ENCODE measurements at places on chromosomes 3 and 15. TPM values are rescaled to one million over a fixed set of nuclear protein-coding genes. Genes with fewer than 3 reads are reported as not detected.

Gene VGLL3
- total RNA-seq, result 0.01 TPM

Gene KCNMB3
- 2.4 TPM for total RNA-seq

Gene LRRC31
- not detected for total RNA-seq

Gene PLA2G4E
- not detected for total RNA-seq

Gene TRIM42
- not detected for total RNA-seq

Gene MYZAP
- 0.13 TPM for total RNA-seq

Gene RTP4
- total RNA-seq, result 0.62 TPM

Gene NEK10
- 14.2 TPM for total RNA-seq

Gene FAM174B
- total RNA-seq, result 2.1 TPM

Gene COX17
- 51.0 TPM for total RNA-seq

Gene MESD
- 46.2 TPM for total RNA-seq

Gene GOLGA6D
- not detected for total RNA-seq

Gene RAB5A
- total RNA-seq, result 29.3 TPM

Gene PIK3CB
- total RNA-seq, result 18.6 TPM

Gene TMEM207
- not detected for total RNA-seq

Gene SLC9C1
- not detected for total RNA-seq

Gene IGF1R
- 15.9 TPM for total RNA-seq

Gene SH3BP5
- total RNA-seq, result 0.09 TPM

Gene ZCWPW2
- total RNA-seq, result 0.53 TPM

Gene INSYN1
- total RNA-seq, result not detected

Gene ROPN1
- not detected for total RNA-seq

Gene CCDC191
- total RNA-seq, result 1.2 TPM

Gene SCN11A
- not detected for total RNA-seq

Gene GOLGA6A
- total RNA-seq, result not detected

Gene CPN2
- total RNA-seq, result 27.7 TPM

Gene MEIS2
- 12.6 TPM for total RNA-seq

Gene XCR1
- total RNA-seq, result not detected

Gene UPK1B
- total RNA-seq, result not detected

Gene GNAT1
- 0.15 TPM for total RNA-seq

Gene EOGT
- total RNA-seq, result 11.1 TPM

Gene C3orf70
- total RNA-seq, result 2.4 TPM

Gene GABRB3
- not detected for total RNA-seq

Gene PAK6
- 0.07 TPM for total RNA-seq

Gene CAMK2N2
- total RNA-seq, result 0.27 TPM

Gene PPP1R14D
- 0.53 TPM for total RNA-seq

Gene AGTR1
- 0.64 TPM for total RNA-seq

Gene FBXO22
- total RNA-seq, result 179 TPM

Gene P2RY1
- not detected for total RNA-seq
